Stimulated activated naive CD8-positive, alpha-beta T cell treated with anti-CD3 and anti-CD28 coated beads, Interleukin-15, Interleukin-2, amounts not matched to agents 100 U/mL and 50 U/mL, for 24 hours (primary cell): ENCODE measurements at places on chromosomes 6 and 20.

- no peak for DNase-seq
These were observed 48.1 kb upstream of the MC3R start for GRCh38 chr20:56200456-56200855.

DNA sequence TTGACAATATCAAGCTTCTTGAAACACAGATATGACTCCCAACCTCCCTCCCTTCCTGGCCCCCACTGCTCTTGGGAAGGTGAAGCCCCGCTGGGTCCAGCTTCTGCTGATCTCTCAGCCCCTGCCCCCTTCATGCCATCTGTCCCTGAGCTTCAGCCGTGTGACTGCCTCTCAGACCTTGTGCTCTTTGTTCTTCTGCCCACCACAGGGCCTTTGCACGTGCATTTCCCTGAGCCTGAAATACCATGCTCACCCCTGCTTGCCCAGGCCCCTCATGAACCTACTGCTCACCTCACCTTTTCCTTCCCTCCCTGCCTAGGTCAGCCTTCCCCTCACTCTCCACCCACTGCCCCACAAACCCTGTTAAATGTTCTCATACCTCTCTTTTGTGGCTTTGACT, 241.7 kb upstream of the PMEPA1 start:
- no peak for DNase-seq

DNA sequence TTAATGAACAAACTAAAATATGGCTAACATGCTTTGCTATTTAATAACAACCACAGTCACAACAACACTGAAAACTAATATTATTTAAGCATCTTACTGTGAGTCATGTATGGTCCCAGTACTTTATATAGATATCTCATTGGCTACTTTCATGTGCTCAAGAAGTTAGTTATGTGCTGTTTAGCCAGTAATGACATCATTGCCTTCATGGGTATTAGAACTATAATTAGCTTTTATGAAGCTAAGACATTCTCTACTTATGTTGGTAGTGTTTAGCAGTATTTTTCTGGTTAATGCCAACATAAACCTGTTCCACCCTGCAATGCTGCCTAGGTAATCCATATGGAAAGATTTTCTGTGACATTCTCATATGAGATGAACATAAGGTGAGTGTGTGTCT, 56.1 kb downstream of the ADGRG6 start:
- no peak for DNase-seq

DNA sequence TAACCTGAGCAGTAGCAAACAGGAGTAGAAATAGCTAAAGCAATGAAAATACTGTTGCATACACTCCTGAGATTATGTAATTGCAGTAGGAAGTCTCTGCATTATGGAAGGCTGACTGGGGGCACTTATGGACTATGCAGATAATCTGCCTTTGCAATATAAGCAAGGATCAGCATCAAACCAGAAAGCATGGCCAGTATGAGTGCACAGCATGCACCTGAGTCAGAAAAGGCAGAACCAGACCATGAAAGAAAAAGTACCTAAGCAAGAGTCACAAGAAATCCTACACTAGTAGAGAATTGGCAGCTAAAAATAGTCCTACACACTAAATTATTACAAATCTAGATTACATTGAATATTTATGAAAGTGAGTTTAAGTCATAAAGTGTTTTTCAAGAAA, 164.3 kb downstream of the KIF6 start:
- DNase-seq = no peak

- no peak for DNase-seq
These were observed 1.6 kb downstream of the CPXM1 start for GRCh38 chr20:2798814-2799213.

GRCh38 chr6:21201187-21201586, 392.4 kb upstream of the SOX4 start:
- no peak for DNase-seq
